ENCODE measurements at places on chromosomes 3 and 15.

- no peak for DNase-seq
Measured at GRCh38 chr3:33419948-33420347, 20.3 kb downstream of the UBP1 start.

GRCh38 chr3:134743006-134743405, 52.1 kb upstream of the EPHB1 start:
- DNase-seq, result no peak

DNA sequence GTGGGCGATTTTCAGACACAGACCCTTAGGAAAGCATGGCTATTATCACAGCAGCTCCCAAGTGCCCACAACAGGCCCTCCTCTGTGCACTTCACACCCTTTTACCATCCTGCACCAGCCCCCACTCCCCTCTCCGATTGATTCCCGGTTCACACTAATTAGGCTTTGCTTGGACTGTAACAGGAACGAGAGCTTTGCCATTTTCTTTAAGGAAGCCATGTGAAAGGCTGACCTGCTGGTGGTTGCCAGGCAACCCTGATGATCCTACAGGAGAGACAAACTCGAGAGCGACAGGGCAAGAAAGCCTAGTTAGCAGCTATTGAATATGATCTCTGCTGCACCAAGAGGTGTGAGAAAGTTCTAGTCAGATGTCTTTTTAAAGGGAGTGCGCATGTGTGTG, 28.2 kb upstream of the DET1 start:
- DNase-seq, result no peak

- DNase-seq, result no peak
Measured at GRCh38 chr3:189395825-189396224, 224.1 kb downstream of the TPRG1 start.

- no peak for DNase-seq
Measured at GRCh38 chr3:115512565-115513415, 110.5 kb upstream of the GAP43 start.

DNA sequence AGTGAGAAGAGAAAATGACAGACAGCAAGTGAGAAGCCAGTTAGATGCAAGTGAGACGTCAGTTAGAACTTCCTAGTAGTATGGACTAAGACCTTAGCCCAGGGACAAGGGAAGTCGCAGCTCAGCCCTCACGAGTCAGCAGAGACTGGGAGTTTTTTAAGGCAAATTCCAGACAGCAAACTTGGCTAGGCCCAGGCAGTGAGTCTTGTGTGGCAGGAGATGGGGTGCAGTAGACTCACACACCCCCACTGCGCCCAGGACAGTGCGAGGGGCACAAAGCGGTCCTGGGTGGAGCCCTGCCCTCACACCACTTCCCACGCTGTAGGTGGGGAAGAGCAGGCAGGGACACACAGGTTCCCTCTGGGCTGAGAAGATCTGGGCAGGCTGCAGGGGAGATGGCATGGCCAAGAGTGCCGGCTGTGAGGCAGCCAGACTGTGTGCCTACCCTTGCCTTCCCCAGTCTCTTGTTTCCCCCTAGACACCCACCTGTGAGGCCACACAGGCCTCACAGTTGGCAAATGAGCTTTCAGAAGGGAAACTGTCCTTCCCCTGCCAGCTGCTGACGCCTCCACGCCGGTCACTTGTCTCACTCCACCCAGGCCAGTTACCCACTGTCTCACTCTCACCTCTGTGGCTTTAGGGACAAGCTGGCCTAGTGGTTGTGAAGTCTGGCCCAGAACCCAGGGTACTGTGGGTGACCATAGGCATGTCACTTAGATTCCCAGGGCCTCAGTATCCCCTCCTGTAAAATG, 13.7 kb upstream of the PRKCD start:
- DNase-seq, result no peak
